Renal cortical epithelial cell (primary cell): ENCODE measurements at places on chromosomes 1 and 21. TPM values are rescaled to one million over a fixed set of nuclear protein-coding genes. Genes with fewer than 3 reads are reported as not detected.
A peak's percentile ranks its signal among the peaks of the same experiment; 100 is the strongest.

DNA sequence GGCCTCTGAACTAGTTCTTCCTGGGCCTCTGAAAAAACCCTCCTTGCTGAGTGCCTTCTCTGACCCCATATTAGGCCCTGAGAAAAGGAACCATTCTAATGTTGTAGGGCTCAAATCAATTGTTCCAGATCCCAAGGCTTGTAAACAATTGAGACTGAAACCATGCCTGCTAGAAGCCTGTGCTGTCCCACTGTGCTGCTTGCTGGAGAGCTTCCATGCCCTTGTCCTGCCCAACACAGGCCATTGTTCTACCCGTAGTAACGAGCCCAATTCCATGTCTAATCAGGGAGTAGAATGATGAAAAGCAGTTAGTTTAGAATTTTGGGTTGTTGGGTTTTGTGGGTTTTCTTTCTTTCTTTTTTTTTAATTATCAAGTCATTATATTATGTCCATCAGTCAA is 47.4 kb downstream of the ZNF281 start:
- no peak for DNase-seq

DNA sequence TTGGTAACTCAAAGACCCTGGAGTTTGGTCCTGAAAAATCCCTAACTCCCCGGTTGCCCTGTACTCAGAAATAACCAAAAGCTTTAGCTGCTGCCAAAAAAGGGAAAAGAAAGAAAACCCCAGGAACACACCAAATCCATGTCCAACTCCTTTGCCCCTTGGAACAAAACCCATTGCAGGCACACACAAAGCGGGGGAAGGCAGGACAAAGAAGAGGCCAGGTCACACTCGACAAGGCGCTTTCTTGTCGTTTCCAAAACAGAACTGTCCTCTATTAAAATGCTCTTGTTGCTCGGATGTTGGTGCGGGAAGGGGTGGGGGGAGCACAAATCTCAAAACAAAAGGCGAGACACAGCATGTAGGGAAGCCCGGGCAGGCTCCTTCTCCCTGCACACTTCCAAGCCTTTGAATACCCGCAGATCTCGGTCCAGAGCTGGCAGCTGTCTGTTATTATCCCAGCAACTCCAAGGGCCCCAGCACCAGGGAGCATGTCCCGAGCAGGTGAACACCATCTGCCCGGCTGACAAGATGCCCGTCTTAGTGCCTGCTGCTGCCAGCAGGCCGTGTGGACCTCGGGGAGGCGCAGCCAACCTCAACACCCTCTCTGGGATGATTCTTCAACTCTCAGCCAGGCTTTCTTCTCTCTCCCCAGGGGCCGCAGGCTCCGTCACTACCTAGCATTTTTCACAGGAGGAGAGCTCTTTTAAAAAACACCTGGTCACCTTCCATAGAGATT is 96.4 kb downstream of the SSBP3 start:
- DNase-seq: no peak

GRCh38 chr1:209838537-209838936 is 10.8 kb downstream of the UTP25 start:
- no peak for DNase-seq

- DNase-seq: peak; percentile 7
These were observed 591.8 kb downstream of the ADGRL2 start for GRCh38 chr1:82392513-82392912.

GRCh38 chr1:220170836-220171526 is 77.0 kb downstream of the IARS2 start:
- DNase-seq: no peak

DNA sequence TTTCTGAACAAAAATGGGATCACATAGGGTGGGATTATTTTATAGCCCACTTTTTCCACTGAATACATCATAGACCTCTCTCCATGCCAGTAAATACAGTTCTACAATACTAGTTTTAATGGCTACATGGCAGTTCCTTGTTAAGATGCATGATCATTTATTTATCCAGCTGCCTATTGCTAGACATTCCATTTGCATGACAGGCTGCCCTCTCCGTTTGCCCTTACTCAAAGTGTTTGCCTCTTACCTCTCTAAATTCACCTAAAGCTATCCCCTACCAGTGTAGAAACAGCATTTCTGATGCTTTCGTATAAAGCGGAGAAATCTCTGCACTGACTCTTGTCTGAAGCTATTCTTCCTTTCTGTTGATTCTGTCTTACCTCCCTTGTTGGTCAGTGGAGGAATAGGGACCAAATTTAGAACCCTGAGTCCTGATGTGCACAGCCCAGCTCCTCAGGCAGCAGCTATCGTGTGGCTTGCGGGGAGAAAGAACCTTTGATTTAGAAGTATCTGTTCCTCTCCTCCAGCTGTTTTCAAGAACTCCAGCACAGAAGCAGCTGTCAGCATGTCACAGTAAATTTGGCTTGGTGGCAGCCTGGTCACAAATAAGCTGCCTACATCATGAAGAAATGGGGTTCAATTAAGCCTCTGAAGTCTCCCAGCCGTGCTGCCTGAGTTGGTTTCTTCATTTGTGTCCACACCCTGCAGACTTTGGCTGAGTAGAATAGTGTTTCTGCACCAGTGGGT is 337.3 kb downstream of the PRDM2 start:
- peak; percentile 13 for DNase-seq

GRCh38 chr1:73065339-73066041 is 783.2 kb upstream of the NEGR1 start:
- DNase-seq: peak; percentile 18

HIVEP3 gene
- total RNA-seq: 3.3 and 3.6 TPM in 2 replicates
